NCI-H146 (cell line): ENCODE measurements at places on chromosomes 12 and 14.

DNA sequence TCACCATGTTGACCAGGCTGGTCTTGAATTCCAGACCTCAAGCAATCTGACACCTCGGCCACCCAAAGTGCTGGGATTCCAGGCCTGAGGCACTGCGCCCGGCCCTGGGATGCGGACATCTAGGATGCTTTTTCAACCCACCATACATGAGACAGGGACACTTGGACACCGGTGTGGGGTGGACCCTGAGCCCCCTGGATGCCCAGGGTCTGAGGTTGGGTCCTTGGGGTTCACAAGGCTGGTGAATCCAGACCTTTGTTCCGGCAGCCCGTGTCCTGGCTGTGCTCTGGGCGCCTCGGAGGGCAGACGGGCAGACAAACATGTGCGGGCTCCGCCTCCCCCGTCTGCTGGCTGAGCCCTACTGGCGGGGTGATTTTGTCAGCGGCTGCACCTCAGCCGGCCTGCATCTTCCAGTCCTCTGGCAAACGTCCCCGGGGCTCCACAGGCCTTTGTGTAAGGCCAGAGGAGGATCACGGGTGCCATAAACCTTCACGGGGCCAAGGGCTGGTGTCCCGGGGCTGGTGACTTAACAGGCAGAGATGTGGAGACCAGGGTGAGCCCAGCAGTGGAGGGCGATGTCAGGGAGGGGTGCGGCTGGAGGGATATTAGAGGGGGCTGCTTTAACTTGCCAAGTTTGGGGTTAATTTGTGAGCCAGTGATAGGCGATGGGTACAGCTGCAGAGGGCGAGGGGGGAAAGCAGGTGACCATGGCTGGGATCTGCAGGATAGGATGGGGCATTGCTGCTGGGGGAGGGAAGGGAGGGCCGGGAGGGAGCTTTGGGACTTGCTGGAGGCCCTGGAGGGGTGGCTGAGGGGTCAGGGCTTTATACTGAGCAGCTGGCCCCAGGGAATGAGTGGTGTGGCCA lies 5.8 kb downstream of the ASPG start:
- no peak for DNase-seq

GRCh38 chr12:133105620-133106019 lies 24.5 kb downstream of the ZNF891 start:
- DNase-seq = no peak

GRCh38 chr12:129827102-129827865 lies 76.5 kb downstream of the TMEM132D start:
- DNase-seq = no peak

- no peak for DNase-seq
Measured at GRCh38 chr14:54775486-54776140, 127.0 kb downstream of the GCH1 start.

- no peak for DNase-seq
Measured at GRCh38 chr12:65665817-65666216, 158.5 kb upstream of the HMGA2 start.

DNA sequence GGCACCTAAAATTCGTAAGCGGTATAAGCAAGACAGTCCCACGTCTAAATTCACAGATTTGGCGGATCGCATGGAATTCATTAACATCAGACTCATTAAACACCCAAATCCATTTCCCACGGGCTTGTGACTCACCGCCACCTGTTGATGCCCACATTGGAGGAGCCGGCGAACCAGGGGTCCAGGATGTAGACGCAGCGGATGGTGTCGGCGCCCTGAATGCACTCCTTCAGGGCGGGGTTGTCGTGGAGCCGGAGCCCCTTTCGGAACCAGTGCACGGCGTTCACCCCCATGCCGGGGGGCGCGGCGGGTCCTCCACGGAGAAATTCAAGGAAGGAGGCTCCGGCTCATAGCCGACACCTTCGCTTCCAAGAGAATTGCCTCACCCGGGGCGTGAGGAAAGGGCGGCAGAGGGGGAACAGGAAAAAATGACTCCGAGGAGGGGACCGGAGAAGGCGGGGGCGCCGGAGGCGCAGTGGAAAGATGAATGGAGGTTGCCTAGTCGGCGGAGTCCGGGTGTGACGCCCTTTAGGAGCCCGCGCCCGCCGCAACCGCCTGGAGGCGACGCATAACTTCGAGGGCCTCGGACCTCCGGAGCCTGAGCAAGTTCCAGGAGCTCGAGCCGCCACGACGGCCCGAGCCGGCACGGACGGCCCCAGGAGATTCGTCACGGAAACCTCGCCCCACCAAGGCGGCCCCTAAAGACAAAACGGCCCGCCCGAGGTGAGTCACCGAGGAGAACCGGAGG lies 506 bp downstream of the CRY1 start:
- peak; percentile 50 for DNase-seq

GRCh38 chr12:103858953-103859601 lies 18.0 kb upstream of the NT5DC3 start:
- DNase-seq = no peak

GRCh38 chr14:98229656-98230366 lies 1042.2 kb downstream of the BCL11B start:
- no peak for DNase-seq

DNA sequence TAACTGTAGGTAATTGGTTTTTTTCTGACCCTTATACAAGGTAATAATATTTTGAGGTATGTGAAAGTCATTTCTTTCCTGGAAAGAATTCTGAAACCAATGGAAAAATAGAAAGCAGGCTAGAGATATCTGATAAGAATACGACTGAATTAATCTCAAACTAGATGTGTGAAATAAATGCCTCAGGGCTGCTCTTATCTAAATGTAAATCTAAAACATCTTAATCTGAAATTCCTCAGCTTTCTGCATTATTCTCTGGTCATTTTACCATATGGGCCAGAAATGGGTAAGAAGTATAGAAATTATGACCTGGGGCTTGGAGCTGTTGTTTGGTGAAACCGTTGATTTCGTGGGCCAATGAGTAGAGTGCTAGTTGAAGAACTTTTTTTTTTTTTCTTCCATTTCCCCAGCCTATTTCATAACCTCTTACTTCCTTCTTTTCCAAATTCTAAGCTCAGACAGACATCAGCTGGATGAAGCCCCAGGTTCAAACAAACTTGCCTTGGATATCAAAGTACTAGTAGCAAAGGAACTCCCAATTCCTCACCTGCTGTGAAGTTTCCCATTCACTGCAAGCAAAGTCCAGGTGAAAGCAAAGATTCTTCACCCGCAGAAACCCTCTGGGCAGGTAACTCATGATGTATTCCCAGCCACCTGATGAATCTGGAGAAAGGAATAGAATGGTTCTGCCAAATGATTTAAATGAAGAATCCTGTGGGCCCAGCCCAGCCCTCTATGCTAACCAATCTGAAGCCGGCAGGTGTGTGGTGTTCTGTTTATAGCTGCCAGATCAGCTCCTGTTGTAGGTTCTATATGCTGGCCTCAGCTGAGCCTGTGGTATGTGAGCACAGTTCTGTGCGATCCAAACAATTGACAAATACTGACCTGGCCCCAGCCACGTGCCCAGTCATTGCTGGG lies 9.7 kb upstream of the FOS start:
- no peak for DNase-seq

- no peak for DNase-seq
Measured at GRCh38 chr14:71415404-71415690, 508.1 kb downstream of the PCNX1 start.

- DNase-seq = no peak
Measured at GRCh38 chr12:6367065-6367968, 8.0 kb downstream of the SCNN1A start.
